ENCODE measurements at places on chromosomes 4 and X. TPM values are rescaled to one million over a fixed set of nuclear protein-coding genes. Genes with fewer than 3 reads are reported as not detected.

DNA sequence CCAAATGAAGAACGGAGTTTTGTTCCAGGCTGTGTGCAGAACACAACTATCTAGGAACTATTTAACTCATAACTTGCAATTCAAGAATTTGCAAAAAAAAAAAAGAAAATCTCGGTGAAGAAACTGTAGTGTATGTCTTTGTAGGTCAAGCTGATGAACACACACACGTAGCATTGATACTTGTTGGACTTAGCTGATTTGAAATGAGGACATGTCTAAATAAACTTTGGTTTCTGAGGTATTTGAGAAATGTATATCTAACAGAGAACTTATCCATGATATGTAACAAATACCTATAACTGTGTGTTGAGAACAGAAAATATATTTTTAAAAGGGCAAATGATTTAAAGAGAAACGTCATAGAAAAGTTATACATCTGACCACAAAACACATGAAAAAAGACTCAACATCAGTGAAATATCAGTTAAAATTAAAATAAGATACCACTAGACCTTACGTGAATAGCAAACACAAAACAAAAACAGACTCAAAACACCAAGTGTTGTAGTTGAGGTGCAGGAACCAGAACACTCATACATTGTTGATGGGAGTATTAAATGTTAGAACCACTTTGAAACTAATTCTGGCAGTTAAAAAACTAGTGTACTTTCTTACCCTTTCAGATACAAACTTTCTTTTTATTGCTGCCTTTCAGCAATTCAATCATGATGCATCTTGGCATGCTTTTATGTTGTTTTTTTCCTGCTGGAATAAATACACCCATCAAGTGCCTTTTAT is 1535.8 kb upstream of the PCDH10 start:
- no peak for DNase-seq

MTNR1A gene
- total RNA-seq = not detected

PRDM5 gene
- total RNA-seq = 0.15 TPM

- DNase-seq = no peak
Observed at GRCh38 chr4:170227928-170228327, 138.2 kb upstream of the AADAT start.

DNA sequence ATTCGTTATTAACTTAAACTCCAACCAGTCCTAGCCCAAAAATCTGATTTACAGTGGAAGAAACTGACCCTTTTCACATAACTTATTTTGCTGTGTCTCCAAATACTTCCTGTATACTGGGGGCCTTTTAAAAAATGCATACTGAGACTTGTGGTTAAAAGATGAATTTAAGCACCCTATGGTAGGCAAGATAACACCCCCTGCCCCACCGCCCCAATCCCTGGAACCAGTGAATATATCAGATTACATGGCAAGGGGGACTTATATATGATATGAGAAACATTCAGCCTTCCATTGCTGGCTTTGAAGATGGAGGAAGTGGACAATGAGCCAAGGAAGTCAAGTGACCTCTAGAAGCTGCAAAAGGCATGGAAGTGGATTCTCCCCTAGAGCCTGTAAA is 3.1 kb upstream of the CLCN3 start:
- DNase-seq = no peak

DNA sequence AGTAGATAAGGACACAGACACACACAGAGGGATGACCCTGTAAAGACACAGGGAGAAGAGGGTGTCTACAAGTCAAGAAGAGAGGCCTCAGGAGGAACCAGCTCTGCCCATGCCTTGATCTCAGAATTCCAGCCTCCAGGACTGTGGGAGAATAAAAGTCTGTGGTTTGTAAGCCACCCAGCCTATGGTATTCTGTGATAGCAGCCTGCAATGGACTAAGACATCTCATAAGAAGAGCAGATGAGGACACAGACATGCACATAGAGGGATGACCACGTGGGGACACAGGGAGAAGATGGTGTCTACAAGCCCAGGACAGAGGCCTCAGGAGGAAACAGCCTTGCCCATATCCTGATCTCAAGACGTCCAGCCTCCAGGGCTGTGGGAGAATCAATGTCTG is 9.4 kb downstream of the XG start:
- DNase-seq = no peak

DNA sequence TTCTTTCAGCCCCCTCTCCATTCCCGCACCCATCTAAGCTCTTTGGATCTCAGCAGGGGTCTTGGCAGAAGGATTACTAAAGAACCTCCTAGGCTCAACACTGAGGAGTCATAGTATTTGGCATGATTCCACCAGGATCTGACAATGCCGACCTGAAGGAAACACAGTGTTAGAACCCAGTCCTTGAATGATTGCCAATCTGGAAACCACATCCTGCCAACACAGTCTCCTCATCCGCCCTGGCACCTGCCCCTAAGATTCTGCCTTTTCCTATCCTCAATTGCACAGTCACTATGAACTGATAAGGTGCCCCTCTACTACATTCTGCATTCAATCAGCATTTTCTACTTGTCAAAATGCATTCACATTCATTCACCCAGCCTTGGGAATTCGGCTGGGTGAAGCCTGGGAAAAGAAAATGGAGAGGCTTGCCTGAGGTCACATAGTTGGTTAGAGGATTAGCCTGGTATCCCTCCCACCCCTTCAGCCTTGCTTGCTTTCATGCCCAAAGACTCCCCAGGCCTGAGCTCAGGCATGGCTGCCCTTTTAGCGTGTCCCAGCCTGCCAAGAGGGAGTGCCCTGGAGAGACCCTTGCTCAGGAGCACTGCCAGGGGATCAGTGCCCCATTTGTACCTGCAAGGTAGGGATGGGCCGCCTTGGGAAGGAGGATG is 2.2 kb upstream of the CLDN2 start:
- no peak for DNase-seq

- DNase-seq = no peak
Observed at GRCh38 chr4:90084967-90085295, 42.3 kb upstream of the CCSER1 start.

GRCh38 chrX:2430265-2430825 is 70.4 kb downstream of the DHRSX start:
- DNase-seq = no peak

MFAP3L gene
- total RNA-seq = 47.0 TPM

DNA sequence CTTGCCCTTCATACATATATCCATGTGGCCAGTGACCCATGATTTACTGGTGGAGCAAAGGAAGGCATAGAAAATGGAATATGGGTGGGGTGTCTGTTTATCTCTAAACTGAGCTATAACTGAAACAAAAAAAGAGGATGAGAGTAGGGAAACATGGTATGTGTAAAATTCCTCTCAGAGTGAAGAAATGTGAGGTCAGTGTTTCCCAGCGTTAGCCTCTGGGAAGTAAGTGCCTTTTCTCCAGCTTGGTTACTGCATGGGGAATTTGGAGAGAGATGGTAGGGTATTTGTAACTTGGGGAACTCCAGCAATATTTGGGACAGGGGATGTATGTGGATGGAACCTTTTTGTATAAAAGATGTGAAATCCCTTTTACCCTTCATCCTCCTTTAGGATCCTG is 89.4 kb downstream of the AFF1 start:
- DNase-seq = no peak

- DNase-seq = no peak
Observed at GRCh38 chr4:83281307-83281706, 3.3 kb downstream of the COQ2 start.

- DNase-seq = no peak
Observed at GRCh38 chr4:101064541-101065180, 282.7 kb downstream of the PPP3CA start.

TRIML2 gene
- not detected for total RNA-seq

SLC9B1 gene
- 1.4 TPM for total RNA-seq

DGKK gene
- not detected for total RNA-seq

GRCh38 chr4:143377611-143378099 is 41.0 kb downstream of the GAB1 start:
- no peak for DNase-seq

SPOCK3 gene
- not detected for total RNA-seq

DNA sequence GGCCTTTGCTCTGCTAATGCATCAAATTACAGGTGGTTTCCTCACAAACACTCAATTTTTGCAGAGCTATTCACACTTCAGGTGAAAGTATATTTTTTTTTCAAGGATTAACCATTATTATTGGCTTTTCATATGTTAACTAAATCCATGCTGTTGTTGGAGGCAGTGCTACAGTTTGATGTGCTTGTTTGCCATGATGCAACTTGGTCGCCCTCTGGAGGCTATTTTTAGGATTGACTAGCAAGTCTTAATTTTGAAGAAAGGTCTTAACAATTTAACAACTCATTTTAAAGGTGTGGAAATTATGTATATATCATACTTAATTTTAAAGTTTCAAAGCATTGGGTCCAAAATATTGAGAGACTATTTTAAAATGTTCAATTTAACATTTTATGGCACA is 168.8 kb upstream of the FAM47A start:
- DNase-seq = no peak

SOX3 gene
- total RNA-seq = not detected

USP17L19 gene
- not detected for total RNA-seq

DNA sequence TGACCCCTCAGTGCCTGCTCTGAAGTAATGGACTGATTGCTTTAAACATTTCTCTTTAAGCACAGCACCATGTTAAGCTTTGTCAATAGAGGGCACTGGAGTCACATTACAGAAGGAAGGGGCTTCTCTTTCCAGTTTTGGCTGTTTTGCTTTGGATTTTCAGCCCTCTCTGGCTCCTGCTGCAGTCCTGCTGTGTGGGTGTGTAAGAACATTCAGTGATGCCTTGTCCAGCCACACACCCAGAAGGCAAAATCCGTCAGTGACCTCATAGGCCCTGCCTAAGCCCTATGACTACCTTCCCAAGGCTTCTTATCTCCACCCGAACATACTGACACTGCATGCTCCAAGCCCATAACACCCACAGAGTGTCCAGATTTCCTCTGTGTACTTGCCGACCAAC is 215.3 kb upstream of the CTSO start:
- DNase-seq = no peak

GRCh38 chr4:67894659-67895058 is 10.9 kb upstream of the TMPRSS11D start:
- DNase-seq = no peak

GRCh38 chrX:47026198-47026597 is 52.0 kb upstream of the RGN start:
- no peak for DNase-seq

PRSS48 gene
- not detected for total RNA-seq

ASB11 gene
- not detected for total RNA-seq

DNA sequence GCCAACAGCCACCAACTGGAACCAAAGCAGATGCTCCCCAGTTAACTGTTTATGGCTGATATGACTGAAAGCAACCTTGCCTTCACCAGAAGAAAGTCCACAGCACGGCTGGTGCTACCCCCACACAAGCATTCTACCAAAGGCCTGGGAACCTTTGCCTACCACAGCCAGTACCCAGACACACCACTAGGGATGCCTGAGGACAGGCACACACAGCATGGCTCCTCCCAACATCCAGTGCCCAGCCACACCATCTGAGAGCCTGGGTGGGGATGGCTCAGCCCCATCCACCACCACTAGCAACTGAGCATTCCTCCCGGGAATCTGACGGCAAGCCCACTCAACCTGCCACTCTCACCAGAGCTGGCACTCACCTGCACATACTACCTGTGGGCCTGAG is 178.6 kb downstream of the SLC7A11 start:
- no peak for DNase-seq

FOXP3 gene
- 16.1 TPM for total RNA-seq

CLDN2 gene
- total RNA-seq = not detected

DNA sequence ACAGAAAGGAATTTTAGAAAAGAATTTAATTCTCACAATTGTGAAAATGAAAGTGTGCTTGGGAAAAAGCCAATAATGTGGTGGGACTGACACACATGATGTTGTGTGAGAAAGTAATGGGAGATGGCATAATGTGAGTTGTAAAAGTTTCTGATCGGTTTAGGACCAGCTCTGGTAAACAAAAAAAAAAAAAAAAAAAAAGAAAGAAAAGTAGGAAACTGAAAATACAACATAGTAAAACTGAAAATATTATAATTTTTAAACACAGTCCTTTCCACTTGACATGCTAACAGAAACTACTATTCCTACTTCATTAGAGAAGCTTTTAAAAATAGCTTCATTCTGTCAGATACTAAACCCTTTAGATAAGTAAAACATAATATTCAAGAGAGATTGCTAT is 28.2 kb downstream of the RAP1GDS1 start:
- no peak for DNase-seq

- no peak for DNase-seq
Observed at GRCh38 chr4:622071-622995, 3.0 kb upstream of the PDE6B start.

GRCh38 chr4:56799161-56799759 is 22.2 kb downstream of the SPINK2 start:
- no peak for DNase-seq

- no peak for DNase-seq
Observed at GRCh38 chr4:184292877-184293276, 75.2 kb upstream of the ENPP6 start.

ANKRD50 gene
- total RNA-seq = 0.44 TPM

GRCh38 chr4:20086799-20087521 is 164.7 kb upstream of the SLIT2 start:
- no peak for DNase-seq

GRCh38 chr4:128768373-128768996 is 41.0 kb upstream of the JADE1 start:
- no peak for DNase-seq

- no peak for DNase-seq
Observed at GRCh38 chrX:80388206-80388605, 32.0 kb upstream of the TENT5D start.

DNA sequence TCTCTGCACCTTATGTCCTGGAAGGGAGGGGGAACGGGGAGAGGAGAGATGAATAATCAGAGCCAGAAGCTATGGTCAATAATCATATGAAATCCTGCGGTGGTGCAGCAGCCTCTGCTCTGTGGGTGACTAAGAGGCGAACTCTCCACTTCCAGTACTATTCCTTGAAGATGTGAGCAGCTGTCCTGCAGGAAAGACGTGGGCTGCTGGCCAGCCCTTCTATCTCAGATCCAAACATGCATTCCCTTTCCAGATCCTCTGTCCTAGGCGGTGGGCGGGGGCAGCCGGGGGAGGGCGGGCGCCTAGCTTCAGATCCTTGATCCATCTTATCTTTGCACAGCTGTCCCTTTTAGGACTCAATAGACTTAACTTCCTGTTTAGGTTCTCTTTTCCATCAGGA is 34.5 kb downstream of the SPINK2 start:
- no peak for DNase-seq

- no peak for DNase-seq
Observed at GRCh38 chrX:136582624-136583023, 50.6 kb downstream of the VGLL1 start.

GABRG1 gene
- not detected for total RNA-seq
